Eye (tissue), 1 donor: ENCODE measurements at places on chromosomes 6 and 20.

DNA sequence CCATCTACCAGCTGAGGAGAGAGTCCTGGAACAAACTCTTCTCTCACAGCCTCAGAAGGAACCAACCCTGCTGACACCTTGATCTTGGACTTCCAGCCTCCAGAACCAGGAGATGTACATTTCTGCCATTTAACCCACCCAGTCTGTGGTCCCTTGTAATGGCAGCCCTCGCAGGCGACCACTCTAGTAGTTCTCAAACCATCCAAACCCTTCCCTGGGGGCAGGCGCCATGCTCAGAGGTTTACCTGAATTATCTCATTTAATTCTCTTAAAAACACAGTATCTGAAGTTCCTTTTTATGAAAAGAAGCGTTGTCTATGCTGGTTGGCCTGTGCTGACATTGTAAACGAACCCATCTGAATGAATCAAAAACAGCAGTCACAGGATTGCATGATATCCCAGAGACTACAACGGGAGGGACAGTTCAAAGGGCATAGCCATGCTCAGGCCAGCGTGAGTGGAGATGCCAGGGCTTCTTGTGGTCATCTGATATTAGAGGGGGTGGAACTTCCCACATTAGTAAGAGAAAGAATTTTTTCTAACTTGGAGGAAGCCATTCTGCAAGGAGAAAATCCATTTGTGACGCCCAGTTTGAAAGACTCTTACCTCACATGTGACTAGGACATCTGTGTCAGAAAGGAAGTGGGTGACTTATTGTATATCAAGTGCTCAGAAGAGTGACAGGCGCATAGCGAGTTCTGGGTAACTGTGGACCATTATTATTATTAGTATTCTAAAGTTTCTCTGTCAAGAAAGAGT, 17.2 kb upstream of the TAGAP start:
- DNase-seq: no peak

DNA sequence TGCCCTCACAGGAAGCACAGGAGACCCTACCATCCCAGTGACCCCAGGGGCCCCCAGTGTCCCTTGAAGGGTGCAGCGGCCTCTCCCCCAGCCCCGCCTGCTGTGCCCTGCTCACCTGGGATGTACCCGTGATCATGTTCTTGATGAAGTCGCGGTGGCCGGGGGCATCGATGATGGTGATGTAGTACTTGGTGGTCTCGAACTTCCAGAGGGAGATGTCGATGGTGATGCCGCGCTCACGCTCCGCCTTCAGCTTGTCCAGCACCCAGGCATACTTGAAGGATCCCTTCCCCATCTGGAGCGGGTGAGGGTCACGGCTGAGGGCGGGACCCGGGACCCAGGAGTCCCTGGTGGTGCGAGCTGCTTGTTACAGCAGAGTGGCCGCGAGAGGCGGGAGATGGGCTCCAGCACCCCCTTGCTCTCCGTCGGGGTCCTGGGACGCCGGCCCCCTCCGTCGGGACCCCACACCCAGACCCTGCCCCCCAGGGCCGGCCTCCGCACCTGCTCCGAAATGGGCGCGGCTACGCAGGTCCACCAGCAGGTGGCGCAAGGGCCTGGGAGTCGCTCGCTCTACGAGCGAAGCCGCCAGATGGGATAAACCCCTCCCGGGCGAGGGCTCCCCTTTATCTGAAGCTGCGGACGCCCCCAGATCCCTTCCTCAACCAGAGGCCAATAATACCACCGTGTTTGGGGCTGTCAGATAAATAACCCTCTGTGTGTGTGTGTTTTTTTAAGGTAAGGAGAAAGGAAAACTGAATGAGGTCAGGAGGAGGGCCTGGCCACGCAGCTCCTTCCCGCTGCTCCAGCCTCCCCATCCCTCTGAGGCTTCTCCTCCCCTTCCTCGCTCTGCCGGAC, 2.9 kb downstream of the EEF1A2 start:
- DNase-seq: peak; percentile 86

GRCh38 chr20:58342104-58342945, 32.8 kb downstream of the RAB22A start:
- DNase-seq: no peak

GRCh38 chr20:298776-299391, 1.5 kb downstream of the ZCCHC3 start:
- no peak for DNase-seq

- DNase-seq: no peak
Observed at GRCh38 chr6:134727081-134727480, 222.8 kb downstream of the ALDH8A1 start.

DNA sequence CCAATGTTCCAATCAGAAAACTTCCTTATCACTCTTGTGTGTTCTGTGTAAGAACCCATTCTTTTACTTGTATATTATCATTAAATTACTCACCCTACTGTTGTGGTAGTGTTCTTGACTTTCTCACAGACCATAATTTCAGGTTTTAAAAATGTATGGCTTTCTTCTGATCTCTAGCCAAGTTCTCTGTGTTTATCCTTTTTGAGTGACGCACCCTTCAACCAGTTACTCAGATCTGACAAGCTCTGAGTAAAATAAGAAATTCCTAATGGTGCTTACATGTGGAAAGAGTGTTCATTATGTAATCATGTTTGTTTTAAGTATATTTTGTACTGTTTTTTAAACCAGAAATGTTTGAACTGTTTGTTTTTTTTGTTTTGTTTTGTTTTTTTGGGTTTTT, 11.0 kb downstream of the TBPL1 start:
- no peak for DNase-seq

DNA sequence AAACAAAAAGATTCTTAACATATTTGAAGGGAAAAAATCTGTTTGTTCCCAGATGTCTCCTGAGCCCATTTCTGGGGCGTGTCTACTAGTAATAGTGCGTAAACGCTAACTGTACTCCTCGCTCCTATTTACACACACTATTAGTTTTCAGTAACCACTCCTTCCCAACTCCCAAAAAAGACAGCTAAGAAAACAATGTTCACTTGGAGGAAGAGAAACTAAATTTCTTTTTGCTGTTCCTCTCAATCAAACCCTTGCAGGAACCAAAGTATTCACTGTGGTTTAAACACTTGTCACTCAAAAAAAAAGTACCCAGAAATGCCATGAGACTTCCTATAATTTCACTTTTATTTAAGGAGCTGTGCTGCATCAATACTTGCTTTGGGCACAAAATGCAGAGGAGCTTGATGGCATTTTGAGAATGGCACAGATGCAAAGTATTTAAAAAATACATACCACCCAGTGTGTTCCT, 118.2 kb downstream of the BACH2 start:
- DNase-seq: no peak

DNA sequence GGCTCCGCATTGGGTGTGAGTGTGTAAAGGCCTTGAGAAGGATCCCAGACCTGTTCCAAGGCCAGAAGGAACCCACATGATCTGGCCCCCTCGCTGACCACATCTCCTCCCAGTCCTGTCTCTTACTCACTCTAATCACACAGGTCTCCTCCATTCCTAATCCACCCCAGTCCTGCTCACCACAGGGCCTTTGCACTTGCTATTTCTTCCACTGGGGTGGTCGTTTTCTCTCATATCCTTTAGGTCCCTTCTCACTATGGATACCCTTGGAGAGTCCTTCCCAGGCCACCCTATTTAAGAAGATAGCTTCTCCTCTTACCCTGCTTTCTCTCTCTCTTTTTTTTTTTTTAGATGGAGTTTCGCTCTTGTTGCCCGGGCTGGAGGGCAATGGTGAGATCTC, 65.7 kb downstream of the CD40 start:
- no peak for DNase-seq

DNA sequence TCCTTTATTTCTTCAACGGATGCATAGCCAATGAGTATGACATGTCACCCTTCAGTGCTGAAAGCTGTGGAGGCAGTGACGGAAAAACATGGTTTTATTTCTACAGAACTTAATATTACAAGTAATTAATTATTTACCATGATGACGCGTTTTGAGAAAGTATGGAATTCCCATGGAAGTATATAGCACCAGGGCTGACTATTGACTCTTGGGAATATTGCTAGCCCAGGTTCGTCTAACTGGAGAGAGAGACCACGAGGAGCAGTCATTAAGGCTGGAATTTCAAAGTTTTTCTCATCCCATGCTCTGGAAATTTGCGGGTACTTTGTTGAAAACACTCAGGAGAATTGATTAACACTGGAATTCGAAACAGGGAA, 155.2 kb upstream of the PRSS16 start:
- DNase-seq: peak; percentile 19

- no peak for DNase-seq
Observed at GRCh38 chr20:38271608-38272120, 11.1 kb upstream of the KIAA1755 start.

GRCh38 chr6:43280234-43280633, 17.8 kb upstream of the SLC22A7 start:
- DNase-seq: no peak

GRCh38 chr20:40583205-40583604, 105.8 kb downstream of the MAFB start:
- no peak for DNase-seq

DNA sequence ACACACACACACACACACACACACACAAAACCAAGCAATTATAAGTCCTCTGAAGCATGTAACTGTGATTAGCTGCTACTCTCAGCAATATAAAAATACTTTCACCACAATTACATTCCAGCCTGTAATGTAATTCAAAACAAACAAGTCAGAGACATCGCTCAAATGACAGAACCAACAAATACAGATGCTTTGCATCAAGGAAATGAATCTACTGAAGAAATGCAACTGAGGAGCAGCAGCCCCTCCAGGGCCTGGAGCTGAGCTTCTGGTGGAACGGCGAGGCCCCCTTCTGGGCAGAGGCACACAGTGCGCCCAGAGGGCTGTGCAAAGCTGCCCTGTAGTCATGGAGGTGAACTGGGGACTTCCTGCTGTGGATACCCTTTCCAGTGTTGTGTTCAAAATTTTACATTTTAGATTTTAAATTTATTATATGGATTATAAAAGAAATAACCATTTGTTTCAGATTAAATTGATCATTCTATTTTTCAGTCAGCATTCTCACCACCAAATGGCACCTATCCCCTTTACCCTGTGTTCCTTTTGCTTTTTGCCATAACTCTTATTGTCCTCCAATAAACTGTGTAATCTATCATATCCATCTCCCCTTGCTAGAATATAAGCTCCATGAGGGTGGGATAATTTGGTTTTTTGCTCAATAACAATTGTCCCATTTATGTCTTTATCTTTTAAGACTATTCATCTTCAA, 23.2 kb downstream of the ADAT2 start:
- peak; percentile 89 for DNase-seq

DNA sequence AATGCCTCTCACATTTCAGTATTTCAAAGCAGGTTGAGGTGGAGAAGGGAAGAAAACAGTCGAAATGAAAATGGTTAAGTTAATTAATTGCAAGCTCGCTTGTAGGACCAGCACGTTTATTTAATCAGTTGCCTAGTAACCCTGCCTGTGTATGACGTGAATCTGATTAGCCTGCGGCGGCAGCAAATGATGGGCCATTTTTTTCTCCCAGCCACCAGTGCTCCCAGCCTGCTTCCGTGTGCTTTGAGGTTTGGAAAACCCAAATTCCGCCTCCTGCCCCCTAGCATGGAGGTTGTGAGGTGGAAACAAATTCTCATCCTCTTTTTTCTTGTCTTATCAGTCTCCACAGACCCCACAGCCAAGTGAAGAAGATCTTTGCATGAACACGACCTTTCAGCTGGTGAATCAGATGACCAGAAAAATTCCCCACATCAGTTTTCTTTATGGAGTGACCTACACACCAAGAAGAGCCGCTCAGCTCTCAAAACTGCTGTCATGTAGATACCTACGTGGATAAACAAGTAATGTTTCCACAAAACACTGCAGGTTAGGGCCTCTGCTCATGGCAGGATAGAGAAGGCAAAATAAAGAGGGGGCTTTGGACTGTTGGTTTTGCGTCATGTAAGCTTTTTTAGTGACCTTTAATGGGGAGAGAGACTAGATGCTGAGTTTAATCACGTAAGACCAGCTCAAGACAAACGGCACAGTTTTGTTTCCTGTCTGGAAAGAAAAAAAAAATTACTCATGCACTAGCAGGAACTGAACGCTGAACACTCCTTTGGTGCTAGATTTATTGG, 572.9 kb upstream of the NOX3 start:
- DNase-seq: no peak

DNA sequence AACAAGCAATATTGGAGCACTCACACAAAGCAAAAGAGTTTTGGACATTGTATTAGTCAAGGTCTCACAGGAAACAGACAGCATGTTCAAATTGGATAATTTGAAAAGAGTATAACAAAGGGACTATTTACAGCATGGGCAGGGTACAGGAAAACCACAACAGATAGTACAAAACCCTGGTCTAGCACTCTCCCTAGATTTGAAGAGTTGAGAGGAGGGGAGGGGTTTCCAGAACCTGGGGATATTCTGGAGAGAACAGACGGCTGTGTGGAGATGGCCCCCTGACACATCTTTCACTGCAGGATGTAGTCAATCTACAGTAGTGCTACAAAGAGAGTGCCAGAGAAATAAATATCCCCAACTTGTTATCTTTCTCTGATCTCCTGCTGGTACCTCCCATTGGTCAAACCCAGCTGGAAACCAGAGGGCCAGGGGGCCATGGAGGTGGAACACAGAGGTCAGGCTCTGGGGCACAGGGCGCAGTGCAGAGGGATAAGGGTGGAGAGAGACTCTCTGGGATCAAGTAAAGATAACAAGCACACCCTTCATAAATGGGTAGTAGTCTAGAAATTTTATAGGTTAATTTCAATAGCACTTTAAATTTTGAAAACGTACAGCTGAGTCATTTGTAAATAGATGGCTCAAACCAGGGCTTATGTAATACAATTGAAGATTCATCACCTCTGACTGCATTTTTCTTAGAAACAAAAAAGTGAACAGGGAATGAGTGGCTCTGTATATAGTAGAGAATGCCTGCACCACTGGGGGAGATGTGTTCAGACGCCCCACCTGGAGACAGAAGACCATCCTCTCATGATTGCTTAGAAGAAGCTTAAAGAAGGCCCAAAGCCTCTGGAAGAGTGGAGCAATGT, 25.7 kb downstream of the RCAN2 start:
- DNase-seq: no peak

DNA sequence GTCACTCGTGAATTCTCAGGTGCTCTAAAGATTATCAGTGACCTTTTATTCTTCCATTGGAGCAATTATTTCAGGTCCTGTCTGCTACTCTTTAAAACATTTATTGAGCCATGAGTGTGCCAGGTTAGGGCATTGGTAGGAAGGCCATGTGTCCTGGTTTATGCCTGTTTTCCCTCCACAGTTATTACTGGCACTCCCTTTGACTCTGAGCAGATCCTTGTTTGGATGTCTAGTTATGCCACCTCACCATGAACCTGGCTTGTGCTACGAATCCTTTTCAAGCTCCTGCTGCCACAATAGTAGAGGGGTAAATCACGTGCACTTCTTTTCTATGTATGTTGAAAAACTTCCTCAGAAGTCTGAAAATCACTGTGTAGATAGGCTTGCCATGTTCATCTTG, 27.4 kb downstream of the CRYBG1 start:
- no peak for DNase-seq

GRCh38 chr20:2998728-2999127, 44.7 kb upstream of the GNRH2 start:
- no peak for DNase-seq

DNA sequence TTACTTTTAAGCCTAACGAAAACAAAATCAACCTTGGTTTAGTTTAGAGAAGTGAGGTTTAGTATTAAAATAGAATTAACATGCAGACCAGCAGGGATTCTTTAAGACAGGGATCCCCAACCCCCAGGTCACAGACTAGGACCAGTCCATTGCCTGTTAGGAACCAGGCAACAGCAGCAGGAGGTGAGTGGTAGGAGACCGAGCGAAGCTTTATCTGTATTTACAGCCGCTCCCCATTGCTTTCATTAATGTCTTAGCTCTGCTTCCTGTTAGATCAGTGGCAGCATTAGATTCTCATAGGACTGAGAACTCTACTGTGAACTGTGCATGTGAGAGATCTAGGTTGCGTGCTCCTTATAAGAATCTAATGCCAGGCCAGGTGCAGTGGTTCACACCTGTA, 225.9 kb downstream of the NKAIN2 start:
- DNase-seq: no peak

GRCh38 chr6:8881663-8882062, 446.3 kb upstream of the SLC35B3 start:
- DNase-seq: no peak
